IPS DF 6.9 (cell line): ENCODE measurements at places on chromosomes 7 and 10.

- DNase-seq: no peak
Observed at GRCh38 chr7:53947732-53948131, 594.4 kb upstream of the VSTM2A start.

DNA sequence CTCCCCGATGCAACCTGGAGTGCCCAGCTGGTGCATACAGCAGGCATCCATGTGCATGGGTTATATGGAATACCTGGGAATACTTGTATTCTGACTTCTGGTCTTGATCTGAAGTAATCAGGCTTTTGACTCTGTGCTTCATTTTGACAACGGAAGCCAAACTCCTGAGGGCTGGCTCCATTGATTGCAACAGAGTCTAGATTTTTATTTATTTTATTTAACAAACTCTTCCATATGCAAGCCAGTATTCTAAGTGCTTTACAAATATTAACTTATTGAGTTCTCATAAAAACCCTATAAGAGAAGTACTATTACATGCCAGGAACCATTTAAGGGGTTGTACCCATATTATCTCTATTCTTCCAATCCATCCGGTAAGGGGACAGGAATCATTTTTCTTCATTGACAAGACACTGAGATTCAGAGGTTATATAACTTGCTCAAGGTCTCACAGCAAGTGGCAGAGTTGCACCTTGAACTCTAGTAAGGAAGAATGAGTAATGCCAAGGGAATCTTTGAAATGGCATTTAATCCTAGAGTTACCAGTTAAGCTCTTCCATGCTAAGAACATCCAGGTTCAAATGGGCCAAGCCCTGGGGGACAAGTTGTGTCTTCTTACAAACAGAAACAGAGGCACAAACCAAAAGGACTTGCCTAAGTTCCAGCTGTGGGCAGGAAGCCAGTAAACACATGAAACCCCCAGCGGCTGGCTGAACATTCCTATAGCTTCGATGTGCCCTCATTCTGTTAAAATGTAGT is 241.0 kb downstream of the WDR11 start:
- no peak for DNase-seq

DNA sequence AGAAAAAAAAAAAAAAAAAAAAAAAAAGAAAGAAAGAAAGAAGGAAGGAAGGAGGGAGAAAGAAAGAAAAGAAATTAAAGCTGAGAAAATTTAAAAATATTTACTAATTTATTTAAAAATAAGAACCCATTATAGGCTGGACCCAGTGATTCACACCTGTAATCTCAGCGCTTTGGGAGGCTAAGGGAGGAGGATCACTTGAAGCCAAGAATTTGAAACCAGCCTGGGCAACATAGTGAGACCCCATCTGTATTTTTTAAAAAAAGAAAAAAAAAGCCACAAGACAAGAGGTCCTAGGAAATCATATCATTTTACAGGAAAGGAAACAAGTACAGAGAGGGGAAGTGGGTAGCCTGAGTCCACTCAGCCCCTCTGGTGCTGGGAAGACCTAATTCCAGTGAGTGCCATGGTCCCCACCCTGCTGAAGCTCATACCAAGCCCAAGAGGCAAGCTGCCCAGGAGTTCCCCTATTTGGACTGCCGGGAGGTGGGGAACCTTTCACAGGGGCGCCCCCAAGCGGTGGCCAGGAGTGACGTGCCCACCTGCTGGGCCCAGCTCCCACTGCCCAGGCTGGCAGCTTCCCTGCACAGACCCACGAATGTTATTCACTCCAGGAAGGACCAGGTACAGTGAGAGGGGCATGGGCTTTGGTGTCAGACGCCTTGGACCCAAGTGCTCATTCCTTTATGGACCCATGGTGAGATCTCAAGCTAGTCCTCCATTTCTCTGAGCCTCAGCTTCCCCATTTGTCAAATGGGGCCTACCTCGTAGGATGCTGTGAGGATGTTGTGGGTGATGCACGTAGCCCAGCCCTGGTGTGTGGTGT is 133.6 kb downstream of the ZMIZ1 start:
- no peak for DNase-seq

- DNase-seq: no peak
Observed at GRCh38 chr10:75932921-75933320, 501.5 kb downstream of the LRMDA start.

- no peak for DNase-seq
Observed at GRCh38 chr7:92739091-92739490, 97.3 kb downstream of the CDK6 start.

DNA sequence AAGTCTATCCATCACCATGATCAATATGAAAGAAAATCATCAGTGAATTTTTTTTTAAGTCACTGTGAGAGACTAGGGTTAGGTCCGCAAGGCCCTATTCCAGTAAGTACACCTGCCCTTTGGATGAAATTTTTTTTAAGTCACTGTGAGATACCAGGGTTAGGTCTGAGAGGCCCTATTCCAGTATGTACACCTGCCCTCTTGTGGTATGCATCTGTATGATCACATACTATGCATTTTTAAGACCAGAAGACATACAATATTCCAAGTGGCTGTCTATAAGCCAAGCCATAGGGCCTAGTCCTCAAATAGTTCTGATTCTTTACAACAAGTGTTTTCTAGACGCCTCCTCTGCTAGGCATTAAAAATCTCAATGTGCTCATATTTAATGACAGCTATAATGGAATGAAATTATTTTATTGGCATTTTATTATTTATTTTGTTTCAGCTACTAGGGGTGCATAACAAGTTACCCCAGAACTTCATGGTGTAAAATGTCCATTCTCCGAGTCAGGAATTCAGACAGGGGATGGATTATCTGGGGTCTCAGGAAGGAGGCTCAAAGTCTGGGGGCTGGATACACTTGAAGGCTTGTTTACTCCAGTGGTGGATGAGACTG is 53.1 kb downstream of the TEX36 start:
- DNase-seq: no peak

DNA sequence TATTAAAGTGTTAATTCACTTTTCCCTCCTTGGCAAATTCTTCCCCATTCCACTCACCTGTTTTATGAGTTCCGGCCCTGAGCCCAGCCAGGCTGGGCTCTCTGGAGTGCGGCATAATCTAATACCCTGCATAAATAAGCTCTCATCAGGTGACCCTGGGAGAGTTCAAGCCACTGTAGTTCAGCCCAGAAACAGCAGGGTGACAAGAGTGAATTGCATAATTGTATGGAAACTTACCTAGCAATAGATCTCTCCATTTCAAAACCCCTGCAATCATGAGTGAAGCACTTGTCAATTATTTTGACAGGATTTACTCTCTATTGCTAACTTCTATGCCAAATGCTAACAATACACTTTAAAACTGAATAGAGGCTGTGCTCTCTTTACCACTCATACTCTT is 94.7 kb downstream of the OSBPL3 start:
- DNase-seq: no peak

- DNase-seq: no peak
Observed at GRCh38 chr10:51188866-51189265, 114.6 kb downstream of the PRKG1 start.
